ENCODE measurements at places on chromosomes 13 and 19. TPM values are rescaled to one million over a fixed set of nuclear protein-coding genes. Genes with fewer than 3 reads are reported as not detected.
A peak's percentile ranks its signal among the peaks of the same experiment; 100 is the strongest.

GRCh38 chr19:4182084-4182810 is at the start of the genes ANKRD24 and SIRT6:
ANKRD24 (plus strand) TSS chr19:4182689; CDS start chr19:4186426, 3,737 bp downstream.
SIRT6 (minus strand) TSS chr19:4182563; CDS start chr19:4182539, 24 bp downstream.
- peak; percentile 66 for DNase-seq

Gene PDX1
- not detected for total RNA-seq

GRCh38 chr13:30675717-30676116 is 58.0 kb downstream of the USPL1 start:
- DNase-seq, result no peak

DNA sequence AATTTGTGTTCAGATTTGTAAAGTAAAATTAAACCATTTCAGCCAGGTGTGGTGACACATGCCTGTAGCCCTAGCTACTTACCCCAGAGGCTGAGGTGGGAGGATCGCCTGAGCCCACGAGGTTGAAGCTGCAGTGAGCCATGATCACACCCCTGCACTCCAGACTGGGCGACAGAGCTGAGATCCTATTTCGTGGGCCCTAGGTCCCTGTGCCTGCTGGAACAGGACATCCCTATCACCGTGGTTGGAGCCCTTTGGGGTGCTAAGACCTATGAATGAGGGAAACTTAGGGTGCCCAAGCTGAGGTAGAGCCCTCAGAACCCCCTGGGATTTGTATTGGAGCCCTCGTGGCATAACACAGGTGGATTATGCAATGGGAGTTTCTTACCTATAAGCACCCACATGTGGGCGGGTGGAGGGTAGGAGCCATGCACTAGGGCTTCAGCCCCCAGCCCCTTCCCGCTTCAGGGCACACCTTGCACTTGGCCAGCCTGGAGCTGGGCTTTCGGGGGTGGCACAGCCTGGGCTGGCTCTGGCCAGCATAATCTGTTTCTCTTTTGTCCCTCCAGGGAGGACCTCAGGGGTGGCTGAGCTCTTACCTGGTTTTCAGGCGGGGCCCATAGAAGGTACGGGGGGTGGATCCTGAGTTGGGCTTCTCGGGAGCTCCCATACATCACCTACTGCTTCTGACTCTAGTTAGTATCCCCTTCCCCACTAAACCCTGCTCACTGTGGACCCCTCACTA is 7.2 kb upstream of the USF2 start:
- DNase-seq, result no peak

Gene SBNO2
- 31.3 TPM for total RNA-seq

Gene HCN2
- total RNA-seq, result not detected

DNA sequence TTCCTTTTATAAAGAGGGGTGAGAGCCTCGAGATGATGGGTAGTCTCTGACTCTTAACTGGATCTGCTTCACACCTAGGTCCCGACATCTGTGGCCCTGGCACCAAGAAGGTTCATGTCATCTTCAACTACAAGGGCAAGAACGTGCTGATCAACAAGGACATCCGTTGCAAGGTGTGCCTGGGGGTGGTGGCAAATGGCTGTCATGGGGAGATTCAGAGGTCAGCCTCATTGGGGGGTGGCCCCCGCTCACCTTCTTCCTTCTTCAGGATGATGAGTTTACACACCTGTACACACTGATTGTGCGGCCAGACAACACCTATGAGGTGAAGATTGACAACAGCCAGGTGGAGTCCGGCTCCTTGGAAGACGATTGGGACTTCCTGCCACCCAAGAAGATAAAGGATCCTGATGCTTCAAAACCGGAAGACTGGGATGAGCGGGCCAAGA is 1.6 kb downstream of the CALR start:
- DNase-seq, result no peak

Gene EDNRB
- total RNA-seq, result 2.5 TPM

- no peak for DNase-seq
These were observed 3.4 kb downstream of the C3 start for GRCh38 chr19:6717036-6717435.

GRCh38 chr19:43790587-43790986 is 9.8 kb upstream of the KCNN4 start:
- no peak for DNase-seq

DNA sequence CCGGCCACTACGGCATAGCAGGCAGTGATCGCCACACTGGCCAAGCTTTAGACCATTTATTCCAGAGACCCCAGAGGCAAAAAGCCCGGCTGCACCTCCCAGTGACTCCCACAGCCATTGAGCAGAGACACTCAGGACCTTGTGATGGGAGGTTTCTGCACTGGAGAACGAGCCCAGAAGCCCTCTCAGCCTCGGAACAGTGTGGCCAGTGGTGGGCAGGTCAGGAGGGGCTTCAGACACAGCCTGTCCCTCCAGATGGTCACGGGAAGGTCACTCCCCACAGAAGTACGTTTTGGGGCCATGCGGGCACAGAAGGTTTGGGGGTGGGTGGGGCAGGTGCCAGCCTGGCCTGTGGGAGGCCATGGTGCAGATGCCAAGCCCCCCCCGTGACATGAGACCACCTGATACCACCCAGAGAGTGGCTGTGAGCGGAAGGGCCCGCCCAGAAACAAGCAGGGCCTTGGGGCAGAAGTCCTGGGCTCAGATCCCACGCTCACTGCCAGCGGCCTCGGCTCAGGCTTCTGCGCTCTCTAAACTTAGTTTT is 599 bp upstream of the F10 start:
- no peak for DNase-seq

- DNase-seq, result no peak
These were observed 43.2 kb upstream of the RANBP3 start for GRCh38 chr19:6020972-6021805.

GRCh38 chr13:47249266-47249665 is 352.4 kb upstream of the HTR2A start:
- no peak for DNase-seq

- DNase-seq, result no peak
These were observed 23.2 kb upstream of the GTF3A start for GRCh38 chr13:27401210-27401609.

DNA sequence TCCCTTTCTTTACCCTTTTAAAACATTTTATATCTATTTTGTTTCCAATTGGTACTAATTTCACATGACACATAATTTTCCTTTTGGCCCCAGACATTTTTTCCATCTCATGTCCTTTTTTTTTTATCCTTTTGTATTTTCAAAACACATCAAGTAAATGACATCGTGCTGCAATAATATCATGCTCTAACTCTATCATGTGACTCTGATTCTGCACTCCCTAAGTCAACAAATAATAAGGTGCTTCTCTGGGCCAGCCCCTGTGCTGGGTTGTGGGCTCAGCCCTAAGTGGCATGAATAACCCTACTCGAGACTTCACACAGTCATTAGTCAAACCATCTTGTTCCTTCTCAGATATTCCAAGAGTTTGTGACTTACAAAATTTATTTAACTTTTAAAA is 21.7 kb downstream of the NALCN start:
- DNase-seq, result no peak

DNA sequence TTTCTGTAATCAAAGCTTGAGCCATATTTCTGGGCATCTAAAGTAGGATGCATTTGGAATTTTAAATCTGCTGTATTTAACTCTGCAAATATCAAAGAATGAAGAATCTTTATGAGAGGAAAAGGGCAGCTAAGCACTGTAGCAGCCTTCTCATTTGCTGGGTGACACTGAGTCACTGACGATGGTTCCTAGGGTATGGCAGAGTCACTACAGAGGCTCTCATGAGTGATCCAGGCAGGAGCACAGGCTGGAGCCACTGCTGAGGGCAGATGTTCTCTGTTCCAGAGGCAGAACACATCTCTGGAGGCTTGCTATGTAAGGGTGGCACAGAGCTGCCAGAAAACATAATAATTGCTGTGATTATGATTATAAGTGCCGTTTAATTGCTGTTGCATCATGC is 340.7 kb upstream of the HTR2A start:
- no peak for DNase-seq

DNA sequence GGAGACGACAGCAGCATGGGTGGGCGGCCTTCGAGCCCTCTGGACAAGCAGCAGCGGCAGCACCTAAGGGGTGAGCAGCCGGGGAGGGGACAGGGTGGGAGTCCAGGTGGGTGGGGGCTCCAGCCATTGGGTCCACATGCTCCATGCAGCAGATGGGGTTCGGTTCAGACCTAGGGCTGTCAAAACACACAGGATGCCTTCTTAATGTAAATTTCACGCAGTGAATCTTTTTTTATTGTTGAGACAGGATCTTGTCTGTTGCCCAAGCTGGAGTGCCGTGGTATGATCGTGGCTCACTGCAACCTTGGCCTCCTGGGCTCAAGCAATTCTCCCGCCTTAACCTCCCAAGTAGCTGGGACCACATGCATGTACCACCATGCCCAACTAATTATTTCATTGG is 15.9 kb downstream of the PGLS start:
- no peak for DNase-seq

DNA sequence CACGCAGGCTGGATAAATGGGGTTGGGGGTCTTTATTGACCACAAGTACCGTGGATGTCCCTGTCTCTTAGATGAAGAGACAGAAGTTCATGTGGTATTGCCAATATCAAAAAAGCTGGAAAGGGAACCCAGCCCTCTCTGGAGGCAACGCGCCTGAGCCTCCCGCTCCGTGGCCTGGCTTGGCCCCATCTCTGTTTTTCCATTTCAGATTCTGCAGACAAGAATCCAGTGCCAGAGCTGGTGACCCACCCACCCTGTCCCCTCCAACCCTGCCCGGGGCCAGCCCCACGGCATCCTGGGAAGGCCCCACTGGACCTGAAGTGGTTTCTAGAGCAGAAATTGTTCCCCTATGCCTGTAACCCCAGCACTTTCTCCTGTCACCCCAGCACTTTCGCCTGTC is 57.7 kb downstream of the PTPRS start:
- no peak for DNase-seq

GRCh38 chr19:42003506-42004294 is 9.7 kb upstream of the ATP1A3 start:
- no peak for DNase-seq

GRCh38 chr13:77916488-77916887 is 2.1 kb downstream of the EDNRB start:
- DNase-seq, result no peak

Gene RASGRP4
- total RNA-seq, result 0.35 TPM

DNA sequence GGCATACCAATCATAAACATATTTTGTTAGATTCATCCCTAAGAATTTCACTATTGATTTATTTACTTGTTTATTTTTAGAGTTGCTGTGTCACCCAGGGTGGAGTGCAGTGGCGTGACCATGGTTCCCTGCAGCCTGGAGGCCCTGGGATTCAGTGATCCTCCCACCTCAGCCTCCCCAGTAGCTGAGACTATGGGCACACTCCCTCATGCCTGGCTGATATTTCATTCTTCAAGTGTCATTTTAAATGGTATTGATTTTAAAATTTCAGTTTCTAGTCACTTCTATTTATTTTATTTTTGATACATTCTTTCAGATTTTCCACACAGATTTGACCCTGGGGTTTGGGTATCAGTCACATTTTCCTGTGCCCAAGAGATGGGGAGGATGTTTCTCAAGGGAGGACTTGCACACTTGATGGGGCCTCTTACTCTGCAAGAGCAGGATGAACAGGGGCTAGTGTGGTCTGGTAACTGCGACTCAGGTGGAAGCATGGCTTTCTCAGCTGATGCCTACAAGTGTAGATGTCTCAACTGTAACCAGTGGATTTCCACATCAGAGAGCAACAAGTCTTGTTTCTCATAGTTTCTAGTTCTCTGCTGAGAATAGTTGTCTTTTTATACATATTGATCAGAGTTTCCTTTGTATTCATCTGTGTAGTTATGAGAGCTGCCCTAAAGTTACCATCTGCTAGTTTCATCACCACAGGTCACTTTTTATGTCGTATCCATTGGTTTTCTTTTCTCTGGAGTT is 40.2 kb downstream of the CCNE1 start:
- DNase-seq, result no peak

DNA sequence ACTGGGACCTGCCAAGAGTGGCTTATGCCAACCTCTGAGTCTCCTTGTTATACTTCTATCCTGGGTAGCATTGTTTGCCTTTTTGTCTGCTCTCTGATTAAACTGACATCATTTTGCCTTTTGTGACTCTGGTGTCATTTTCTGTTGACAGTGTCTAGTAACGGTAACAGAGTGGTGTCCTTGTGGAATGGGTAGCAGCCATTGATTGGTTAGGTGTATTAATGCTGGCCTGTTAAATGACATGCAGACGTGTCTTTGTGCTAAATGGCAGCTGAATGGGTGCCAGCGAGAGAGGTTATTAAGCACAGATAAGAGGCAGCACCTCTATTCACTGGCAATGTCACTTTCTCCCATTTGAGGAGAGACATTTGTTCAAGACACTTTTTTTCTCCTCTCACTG is 1289.4 kb downstream of the PCDH9 start:
- no peak for DNase-seq

- DNase-seq, result no peak
These were observed 62.1 kb upstream of the TPM4 start for GRCh38 chr19:16013851-16014840.

GRCh38 chr13:53775807-53776206 is 747.2 kb downstream of the OLFM4 start:
- DNase-seq, result no peak

GRCh38 chr19:6811906-6812305 is 39.4 kb downstream of the VAV1 start:
- DNase-seq, result no peak

DNA sequence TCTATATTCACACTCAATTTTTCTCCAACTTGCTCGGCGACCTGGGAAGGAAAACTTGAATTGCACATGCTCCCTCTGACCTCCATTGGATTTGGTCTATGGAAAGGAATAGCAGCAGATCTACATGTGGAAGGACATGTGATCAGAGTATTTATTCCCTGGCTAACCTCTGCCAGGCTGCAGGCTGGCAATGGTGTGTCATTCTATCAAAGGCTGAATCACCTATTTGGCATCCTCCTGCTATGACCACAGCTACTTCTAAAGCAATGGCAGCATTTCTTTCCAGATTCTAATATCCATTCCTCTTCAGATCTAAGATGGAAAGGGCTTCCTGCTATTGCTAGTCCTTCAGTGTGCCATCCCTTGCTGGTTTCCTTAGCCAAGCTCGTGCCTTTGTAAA is 144.3 kb upstream of the FREM2 start:
- DNase-seq, result no peak

DNA sequence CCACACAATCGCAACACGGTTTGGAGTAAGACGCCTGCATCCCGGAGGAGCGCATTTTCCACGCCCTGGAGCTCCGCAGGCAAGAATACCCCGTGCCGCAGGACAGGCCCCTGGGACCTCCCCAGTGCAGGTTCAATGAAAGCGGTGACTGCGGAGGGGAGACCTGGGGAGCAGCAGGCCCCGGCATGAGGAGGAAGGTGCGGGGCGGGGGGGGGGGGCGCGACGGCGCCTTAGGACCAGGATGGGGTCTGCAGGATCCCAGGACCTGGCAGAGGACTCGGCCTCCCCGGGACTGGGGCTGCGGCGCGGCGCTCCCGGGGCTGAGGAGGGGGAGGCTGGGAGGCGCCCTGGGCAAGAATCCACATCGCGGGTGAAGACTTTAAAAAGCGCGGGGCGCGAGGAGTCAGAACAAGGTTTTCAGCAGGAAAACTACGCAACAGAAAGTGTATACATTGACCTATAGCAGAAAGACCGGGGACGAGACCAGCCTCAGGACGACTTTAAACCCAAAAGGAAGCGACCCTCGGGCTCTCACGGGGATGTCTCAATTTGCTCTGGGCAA is 432 bp downstream of the ZNF611 start:
- no peak for DNase-seq
